Activated CD4-positive, CD25-positive, alpha-beta regulatory T cell treated with anti-CD3 and anti-CD28 coated beads, Interleukin-2, amount 50 U/mL, for 72 hours (primary cell): ENCODE measurements at places on chromosomes 5 and 9.

DNA sequence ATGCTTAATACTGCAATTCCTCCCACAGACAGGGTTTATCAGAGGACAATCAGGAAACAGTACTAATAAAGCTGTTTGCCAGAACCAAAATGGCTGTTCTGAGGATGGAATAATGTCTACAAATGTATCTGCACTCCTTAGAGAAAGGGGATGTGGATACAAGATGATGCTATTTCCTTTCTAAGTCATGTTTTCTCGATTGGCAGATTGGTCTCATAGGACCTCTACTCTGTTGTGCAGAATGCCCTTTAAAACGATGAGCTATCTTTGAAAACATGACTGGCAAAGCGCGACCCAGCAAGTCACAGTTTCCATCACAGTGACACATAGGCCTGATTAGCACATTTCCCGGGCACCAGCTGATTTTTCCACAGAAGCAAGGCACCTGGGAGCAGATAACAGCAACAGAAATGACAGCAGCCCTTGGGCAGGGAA lies 54.0 kb downstream of the AOPEP start:
- DNase-seq: no peak

GRCh38 chr5:1810581-1811101 lies 9.4 kb downstream of the NDUFS6 start:
- DNase-seq: no peak

- DNase-seq: peak; percentile 55
Observed at GRCh38 chr5:177498013-177498787, 796 bp upstream of the PDLIM7 start.

DNA sequence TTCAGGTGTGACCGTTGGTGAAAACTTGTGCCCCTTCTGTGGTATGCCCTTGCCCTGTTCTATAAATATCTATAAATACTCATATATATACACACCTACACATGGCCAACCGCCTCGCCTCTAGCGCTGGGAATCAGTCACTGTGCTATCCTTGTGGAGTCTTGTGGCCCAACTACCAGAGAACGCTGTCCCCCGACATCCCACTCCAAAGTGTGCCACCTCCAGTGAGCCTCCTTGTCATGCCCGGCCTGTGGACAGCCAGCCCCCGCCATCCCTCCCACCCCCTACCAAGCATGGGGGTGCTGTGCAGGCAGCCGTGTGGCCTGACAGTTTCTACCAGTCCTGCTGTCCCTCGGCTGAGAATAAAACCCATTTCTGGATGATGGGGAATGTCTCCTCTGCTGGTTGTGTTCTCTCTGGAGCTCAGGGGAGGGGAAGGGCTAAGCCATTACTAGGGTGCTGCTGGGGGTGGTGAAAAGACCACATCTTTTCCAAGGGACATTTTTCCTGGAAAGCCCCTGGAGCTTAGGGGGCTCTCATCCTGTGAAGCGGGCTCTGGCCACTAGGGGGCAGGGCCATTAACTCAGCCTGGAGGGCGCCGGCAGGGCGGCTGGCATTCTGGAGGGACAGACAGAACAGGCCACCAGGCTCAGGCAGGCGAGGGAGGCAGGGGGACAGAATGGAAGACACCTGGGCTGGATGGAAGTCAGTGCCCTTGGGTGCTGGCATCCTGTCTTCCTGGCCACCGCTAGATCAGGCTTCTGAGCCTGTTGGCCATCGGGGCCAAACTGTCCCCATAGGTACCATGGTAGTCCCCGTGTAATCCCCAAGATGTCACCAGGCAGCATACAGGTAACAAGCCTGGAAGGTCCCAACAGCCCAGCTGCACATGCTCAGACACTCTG lies 20.7 kb downstream of the GOLGA2 start:
- DNase-seq: peak; percentile 53

DNA sequence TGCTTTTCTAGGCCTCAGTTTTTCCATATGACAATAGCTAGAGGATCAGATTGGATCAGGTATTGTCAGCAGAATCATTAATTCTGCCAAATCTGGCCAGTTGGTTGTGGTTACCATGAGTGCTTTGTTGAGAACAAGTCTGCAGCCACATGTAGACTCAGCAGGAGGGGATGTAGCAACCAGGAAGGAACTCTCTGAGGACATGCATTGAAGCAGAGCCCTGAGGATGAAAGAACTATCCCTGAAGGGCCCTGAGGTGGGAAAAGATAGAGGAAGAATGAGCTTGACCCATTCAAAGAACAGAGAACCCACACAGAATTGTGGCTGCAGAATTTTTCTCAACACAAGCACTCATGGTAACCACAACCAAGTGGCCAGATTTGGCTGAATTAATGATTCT lies 60.1 kb upstream of the AFAP1L1 start:
- DNase-seq: no peak

DNA sequence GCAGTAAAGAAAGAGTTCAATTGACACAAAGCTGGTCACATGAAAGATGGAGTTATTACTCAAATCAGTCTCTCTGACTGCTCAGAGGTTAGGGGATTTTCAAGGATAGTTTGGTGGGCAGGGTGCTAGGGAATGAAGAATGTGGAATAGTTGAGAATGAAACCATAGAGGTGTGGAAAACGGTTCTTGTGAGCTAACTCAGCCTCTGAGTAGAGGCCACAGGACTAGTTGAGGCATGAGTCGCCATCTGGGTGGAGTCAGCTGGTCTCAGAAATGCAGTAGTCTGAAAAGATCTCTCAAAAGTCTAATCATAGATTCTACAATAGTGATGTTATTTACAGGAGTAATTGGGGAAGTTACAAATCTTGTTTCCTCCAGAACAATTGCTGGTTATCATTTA lies 178.9 kb upstream of the SPEF2 start:
- no peak for DNase-seq

DNA sequence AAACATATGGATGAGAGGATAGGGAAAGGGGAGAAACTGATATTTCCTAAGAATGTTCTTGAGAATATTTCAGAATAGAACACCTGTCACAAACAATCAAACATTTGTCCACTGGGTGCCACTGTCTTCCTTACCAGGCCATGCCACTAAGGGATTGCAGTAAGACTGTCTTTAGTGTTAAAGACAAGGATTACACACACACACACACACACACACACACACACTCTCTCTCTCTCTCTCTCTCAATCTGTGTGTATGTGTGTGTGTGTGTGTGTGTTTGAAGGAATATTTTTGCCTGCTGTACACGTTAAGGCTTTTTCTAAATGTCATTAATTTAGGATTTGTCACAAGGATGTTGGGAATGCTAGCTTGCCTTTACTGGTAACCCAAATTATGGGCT lies 54.4 kb downstream of the CCDC192 start:
- no peak for DNase-seq

DNA sequence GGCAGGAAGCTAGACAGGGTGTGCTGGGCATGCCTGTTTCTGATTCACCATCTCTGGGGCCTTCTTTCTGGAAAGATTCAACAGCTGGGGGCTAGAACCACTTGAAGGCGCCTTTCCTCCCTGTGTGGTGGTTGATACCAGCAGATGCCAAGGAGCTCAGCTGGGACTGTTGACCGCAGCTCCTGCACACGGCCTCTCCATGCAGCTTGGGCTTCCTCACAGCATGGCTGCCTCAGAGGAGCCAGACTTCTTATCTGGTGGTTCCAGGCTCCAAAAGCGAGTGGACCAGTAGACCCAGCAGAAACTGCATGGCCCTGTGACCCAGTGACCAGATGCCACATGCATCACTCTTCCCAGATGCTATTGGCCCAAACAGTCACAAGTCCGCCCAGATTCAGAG lies 74.7 kb upstream of the COL5A1 start:
- peak; percentile 7 for DNase-seq

GRCh38 chr5:57406641-57407040 lies 76.0 kb downstream of the ACTBL2 start:
- DNase-seq: no peak
